SJCRH30 (cell line): ENCODE measurements at places on chromosomes 2 and 18.

DNA sequence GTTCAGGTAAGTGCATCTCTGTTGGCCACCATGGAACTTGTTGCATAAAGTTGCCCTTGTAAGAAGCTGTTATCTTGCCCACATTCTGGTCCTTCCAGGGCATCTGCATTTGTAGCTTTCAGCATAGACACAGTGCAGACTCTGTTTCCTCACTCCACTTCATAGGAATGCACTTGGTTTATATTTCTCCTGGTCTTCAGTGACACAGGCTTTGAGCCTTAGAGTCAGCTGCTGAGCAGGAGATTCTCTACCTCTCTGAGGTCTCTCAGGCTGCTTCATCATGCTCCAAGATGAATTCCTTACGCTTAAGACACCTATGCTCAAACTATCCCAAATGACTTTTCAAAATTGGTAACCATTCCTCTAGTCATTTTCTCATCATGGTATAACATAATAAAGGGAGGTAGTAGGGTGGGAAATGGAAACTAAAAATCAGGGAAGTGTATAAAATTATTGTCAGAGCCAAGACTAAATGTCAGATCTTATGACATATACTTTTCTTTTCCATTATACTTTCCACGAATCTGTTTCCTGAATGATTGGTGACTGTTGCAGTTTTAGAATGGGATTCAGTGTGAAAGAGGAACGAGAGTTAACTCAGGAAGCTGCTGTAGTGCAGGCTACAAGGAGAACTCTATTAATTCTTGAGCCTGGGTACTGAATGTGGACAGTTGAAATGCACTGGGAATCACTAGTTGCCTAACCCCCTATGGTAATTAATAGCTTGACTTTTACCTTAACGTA is 72.0 kb downstream of the GALNT1 start:
- DNase-seq: no peak

DNA sequence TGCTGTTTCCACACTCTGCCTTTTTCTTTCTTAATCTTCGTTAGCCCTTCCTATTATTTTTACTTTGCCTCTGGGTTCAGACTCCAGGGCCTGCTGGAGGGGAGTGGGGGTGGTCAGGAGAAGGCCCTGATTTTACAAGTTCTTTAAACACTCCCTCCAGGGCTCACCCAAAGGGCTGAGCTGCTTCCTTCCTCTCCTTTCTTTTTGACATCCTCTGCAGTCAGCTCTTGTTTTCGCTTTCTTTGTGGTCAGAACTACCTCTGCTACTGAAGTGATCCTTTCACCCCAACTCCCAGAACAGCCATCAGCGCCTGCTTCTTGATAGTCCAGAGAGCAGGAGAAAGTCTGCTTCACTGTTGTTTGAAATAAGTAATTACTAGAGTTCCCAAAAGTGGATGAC is 925.7 kb downstream of the EPHA4 start:
- no peak for DNase-seq

DNA sequence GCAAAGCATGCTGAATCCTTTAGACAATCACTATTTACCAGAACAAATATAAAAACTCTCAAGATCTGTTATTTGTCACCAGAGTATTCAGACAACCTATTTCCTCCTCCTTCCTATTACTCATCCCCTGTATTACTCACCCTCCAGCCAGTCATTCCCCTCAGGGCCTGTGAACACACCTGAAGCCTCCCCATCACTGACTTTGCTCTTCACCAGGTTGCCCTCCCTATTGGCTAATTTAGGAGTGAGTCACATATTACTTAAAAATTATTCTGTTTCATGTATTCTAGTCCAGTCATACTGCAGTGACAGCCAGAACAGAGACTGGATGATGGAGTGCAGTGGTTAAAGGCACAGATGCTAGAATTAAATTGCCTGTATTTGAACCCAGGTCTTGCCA is 3.7 kb upstream of the ATG16L1 start:
- DNase-seq: no peak

GRCh38 chr2:165307317-165307716 is 68.1 kb downstream of the SCN2A start:
- DNase-seq: no peak

- no peak for DNase-seq
Observed at GRCh38 chr2:38030635-38031355, 45.2 kb downstream of the CYP1B1 start.

- DNase-seq: peak; percentile 50
Observed at GRCh38 chr2:23199115-23199918, 185.7 kb upstream of the KLHL29 start.

DNA sequence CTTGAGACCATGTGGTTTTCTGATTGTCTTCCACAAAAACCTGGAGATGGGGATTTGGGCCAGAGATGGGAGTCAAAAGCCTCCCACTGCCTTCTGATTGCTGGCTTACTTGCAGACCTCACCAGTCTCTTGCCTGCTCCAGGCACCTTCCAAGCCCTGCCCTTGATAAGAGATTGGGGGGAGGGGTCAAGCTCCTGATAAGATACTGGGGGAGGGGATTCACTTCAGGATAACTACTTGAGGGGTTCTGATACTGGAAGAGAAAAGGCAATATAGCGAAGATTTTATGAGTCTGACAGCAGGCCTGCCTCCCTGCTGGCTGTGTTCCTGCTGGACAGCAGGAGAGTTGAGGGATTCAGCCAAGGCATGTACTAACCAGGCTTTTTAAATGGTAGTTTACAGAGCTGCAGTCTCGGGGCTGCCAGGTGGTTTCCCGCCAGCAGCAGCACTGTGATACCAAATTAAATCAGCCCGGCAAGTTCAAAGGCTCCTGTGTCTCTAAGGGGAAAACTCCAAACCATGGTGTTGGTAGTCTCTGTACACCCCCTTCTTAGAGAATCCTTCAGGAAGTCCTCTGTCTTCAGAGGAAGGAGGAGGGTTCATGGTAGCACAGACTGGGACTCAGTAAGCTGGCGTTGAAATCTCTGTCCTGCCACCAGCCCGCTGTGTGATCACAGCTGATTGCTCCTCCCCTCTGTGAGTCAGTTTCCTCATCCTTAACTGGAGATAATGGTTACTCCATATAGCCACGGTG is 58.3 kb downstream of the FBXO36 start:
- DNase-seq: no peak

DNA sequence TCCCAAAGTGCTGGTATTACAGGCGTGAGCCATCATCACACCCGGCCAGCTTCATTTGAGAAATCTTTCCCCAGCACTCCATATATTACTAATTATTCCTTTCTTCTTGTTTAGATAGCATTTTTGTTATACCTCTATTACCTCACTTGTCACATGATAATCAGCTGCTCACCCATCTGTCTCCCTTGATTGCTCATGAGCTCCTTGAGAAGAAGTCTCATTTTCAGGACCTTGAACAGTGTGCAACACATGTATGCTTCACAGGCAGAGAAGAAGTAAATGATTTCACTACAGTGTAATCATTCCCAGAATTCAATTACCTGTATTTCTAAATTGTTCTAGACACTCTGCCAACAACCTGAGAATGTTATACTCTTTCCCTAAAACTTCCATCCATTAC is 6.2 kb downstream of the PAIP2B start:
- no peak for DNase-seq

GRCh38 chr2:234022424-234022823 is 28.1 kb upstream of the SPP2 start:
- no peak for DNase-seq

DNA sequence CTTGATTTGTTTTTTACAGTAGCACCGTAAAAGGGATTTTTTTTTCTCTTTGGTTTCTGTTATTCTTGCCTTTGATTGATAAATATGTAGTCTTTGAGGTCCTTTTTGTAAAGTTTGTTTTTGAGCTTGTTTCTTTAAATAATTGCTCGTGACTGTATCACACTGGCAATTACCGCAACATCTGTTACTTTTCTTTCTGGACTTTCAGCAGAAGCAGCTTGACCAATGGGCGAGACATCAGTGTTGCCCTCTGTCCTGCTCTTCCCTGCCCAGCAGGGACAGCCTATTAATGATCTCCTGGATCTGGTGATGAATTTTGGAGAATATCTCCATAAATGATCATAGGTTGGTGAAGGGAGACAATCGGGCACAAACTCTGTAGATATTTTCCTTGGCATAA is 74.9 kb downstream of the TDRD15 start:
- no peak for DNase-seq

DNA sequence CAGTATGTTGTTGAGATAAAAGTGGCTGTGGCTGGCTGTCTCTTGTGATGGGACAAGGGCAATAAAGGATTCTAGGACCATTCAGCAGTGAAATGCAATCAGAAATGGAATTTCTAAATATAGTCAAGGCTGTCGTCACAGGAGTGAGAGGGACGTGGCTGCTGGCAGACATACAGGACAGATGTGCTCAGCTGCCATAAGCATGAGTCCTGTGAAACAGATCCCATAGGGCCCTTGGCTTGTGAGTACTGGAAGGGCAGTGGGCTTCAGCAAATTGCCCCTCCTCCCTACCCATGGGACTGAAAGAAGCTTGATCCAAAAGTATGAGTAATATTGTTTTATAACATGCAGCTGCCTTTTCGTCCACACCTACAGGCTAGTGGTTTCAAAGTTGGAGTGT is 4.2 kb upstream of the CNNM3 start:
- no peak for DNase-seq

- DNase-seq: peak; percentile 58
Observed at GRCh38 chr2:158034198-158034866, 67.3 kb upstream of the UPP2 start.

GRCh38 chr18:35431374-35431741 is 54.2 kb upstream of the ZNF396 start:
- no peak for DNase-seq

GRCh38 chr2:142130111-142131009 is 456 bp downstream of the LRP1B start:
- DNase-seq: peak; percentile 83
